ENCODE measurements at places on chromosomes 12 and 14.

- DNase-seq: peak; percentile 24
Measured at GRCh38 chr12:116529686-116530085, 29.5 kb upstream of the MAP1LC3B2 start.

GRCh38 chr12:115093261-115093660 is 409.3 kb upstream of the TBX3 start:
- DNase-seq: no peak

- peak; percentile 75 for DNase-seq
Measured at GRCh38 chr12:118060301-118061010, 523 bp downstream of the WSB2 start.

DNA sequence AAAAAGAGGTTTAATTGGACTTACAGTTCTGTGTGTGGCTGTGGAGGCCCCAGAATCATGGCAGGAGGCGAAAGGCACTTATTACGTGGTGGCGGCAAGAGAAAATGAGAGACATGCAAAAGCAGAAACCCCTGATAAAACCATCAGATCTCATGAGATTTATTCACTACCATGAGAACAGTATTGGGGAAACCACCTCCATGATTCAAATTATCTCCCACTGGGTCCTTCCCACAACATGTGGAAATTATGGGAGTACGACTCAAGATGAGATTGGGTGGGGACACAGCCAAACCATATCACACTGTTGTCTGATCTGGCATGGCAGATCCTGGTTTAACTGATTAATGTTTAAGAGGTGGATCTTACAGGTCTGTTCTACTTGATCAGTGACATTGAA is 5.6 kb downstream of the DDX47 start:
- no peak for DNase-seq

DNA sequence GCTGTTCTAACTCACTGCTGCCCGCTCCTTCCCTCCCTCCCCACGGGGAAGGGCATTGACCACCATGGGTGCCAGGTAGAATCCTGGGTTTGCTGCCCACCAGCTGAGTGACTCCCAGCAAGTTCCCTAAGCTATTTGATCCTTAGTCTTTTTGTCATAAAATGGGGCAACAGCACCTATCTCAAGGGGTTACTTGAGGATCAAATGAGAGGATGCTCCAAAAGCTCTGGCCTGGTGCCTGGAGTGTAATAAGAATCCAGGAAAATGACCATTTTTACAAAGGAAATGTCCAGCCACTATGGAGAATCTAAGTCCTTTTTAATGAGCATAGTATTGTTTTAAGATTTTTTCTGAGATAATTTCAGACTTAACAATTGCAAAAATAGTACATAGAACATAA is 61.4 kb upstream of the CMKLR1 start:
- no peak for DNase-seq

DNA sequence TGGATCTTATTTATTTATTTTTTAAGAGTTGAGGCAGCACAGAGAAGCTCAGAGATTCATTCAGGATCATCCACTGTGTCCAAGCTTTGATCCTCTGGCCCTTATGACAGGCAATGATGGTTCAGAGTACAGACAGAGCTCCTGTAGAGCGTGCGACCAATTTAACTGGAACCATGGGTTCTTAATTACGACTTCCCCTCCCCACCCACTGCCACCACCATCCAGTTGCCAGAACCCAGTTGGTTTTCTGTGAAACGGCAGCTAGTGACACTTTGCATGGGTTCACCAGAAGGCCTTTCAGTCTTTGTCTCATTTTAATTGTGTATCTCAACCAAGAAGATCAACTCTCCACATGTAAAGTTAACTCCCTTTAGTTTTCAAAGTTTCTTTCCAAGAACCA is 478.2 kb downstream of the ZFP36L1 start:
- no peak for DNase-seq

DNA sequence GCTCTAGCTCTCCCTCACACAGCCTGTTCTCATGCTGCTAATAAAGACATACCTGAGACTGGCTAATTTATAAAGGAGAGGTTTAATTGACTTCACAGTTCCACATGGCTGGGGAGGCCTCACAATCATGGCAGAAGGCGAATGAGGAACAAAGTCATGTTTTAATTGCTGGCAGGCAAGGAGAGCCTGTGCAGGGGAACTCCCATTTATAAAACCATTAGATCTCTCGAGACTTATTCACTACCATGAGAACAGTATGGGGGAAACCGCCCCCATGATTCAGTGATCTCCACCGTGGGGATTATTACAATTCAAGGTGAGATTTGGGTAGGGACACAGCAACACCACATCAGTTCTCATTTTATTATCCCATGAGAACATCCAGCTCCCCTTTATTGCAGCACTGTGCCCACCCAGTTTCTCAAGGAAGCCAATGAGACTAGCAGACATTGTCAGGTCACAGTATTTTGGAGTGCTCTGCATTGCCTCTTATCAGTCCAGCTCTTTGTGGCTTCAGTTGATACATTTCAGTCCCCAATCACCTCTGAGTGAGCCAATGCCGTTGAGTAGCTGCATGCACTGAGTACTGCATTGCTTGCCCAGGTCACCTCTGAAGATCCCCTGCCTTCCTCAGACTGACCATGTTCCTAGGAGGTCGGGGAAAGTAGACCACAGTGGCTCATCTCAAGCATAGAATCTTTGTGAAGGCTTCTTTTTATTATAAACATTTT is 131.2 kb downstream of the CRADD start:
- no peak for DNase-seq

DNA sequence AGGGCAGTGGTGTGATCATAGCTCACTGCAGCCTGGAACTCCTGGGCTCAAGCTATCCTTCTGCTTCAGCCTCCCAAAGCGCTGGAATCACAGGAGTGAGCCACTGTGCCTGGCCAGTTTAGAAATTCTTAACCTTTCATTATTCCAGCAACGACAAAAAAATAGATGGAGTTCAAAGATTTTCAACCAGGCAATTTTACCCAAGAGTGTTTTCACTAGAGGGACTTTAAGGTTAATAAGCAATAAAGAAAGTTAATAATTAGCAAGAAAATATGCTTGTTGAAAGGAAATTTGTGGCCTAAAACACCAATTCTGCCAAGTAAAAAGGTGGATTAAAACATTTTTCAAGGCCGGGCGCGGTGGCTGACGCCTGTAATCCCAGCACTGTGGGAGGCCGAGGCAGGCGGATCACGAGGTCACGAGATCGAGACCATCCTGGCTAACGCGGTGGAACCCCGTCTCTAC is 14.8 kb downstream of the CDKL1 start:
- no peak for DNase-seq

- no peak for DNase-seq
Measured at GRCh38 chr12:39620659-39621658, 1.4 kb upstream of the ABCD2 start.

DNA sequence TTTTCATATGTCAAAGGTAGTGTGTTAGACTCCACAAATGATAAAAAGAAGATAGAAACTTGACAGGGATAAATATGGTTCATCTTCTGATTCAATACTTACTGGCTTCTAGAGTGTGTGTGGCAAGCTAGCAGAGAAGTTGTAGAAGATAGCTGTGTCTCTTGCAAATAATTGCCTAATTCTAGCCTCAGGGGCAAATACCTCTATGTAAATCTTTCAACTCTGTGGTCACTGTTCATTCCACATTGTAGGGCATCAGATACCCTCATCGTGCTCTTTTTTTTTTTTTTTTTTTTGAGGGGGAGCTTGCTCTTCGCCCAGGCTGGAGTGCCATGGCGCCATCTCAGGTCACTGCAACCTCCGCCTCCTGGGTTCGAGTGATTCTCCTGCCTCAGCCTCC is 1.7 kb downstream of the OLR1 start:
- no peak for DNase-seq

DNA sequence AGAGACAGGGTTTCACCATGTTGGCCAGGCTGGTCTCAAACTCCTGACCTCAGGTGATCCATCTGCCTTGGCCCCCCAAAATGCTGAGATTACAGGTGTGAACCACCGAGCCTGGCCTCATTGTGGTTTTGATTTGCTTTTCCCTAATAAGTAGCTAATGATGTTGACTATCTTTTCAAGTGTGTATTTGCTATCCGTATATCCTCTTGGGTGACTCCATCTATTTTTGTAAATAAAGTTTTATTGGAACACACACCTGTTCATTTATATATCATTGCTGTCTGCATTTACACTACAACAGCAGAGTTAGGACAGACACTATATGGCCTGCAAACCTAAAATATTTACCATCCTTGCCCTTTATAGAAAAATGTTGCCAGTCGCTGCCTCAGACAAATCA is 13.7 kb upstream of the HRK start:
- no peak for DNase-seq

DNA sequence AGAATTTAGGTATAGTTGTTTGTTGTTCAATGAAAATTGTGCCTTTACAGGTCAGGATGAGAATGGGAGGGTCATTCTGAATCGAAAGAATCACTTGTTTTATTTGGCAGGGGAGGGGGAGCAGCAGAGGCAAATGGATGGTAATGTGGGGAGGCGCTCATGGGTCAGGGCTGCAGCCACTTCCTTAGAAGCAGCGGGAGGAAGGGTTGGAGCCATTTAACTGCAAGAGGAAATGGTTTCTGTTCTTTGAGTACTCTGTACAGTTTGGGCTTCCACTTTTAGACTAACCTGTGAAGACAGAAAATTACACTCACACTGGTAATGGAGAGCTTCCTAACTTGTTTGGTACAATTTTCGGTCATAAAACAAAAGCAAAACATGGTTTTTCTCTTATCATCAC is 57.2 kb downstream of the PIWIL1 start:
- DNase-seq: no peak

GRCh38 chr12:128796439-128797118 is 27.2 kb downstream of the SLC15A4 start:
- no peak for DNase-seq

DNA sequence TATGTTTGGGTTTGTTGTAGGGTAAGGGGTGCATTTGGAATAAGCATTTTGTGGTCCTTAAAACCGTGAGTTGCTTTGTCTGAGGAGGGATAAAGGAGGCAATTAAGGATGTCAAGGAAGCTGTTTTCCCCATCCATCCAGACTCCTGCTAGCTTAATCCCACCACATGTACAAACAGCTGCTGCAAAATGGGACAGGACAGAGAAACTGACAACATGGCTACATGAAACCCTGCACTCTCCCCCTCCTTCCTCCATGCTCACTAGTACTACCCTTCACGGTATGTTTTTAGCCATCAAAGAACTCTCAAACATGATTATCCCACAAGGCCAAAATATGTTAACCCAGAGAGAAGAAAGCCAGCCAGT is 20.6 kb downstream of the ST8SIA1 start:
- no peak for DNase-seq

DNA sequence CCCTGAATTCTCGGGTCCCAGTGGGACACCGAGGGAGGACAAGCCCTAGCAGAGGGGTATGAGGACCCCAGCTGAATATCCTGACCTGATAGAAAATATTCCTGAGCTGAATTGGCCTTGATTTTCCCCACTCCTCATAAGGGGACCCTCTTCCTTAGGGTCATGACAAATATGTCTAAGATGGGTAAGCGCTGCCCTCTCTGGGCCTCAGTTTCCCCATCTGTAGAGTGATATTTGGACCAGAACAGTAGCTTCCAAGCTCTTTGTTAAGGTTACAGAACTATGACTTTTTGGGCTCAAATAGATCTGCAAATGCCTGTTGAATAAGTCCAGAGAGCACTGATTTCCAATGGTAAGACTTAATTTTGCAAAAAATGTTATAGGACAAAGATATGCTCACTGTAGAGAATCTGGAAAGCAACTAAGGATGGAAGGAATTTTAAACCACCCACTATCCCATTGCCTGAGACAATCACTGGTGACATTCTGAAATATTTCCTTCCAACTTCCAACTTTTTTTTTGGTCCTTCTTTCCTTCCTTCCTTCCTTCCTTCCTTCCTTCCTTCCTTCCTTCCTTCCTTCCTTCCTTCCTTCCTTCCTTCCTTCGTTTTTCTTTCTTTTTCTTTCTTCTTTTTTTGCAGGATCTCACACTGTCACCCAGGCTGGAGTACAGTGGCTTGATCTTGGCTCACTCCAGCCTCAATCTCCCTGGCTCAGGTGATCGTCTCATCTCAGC is 32.0 kb downstream of the MYL2 start:
- DNase-seq: no peak

GRCh38 chr14:25944020-25944419 is 653.8 kb downstream of the NOVA1 start:
- no peak for DNase-seq

GRCh38 chr12:113088971-113089756 is 32.6 kb downstream of the DTX1 start:
- no peak for DNase-seq

GRCh38 chr12:28780096-28780495 is 369.0 kb upstream of the FAR2 start:
- DNase-seq: peak; percentile 62

Data from AG20443 (cell line).